Activated CD4-positive, alpha-beta T cell treated with anti-CD3 and anti-CD28 coated beads, Interleukin-2, amount 50 U/mL, for 16 hours (primary cell): ENCODE measurements at places on chromosomes 5 and 9.

DNA sequence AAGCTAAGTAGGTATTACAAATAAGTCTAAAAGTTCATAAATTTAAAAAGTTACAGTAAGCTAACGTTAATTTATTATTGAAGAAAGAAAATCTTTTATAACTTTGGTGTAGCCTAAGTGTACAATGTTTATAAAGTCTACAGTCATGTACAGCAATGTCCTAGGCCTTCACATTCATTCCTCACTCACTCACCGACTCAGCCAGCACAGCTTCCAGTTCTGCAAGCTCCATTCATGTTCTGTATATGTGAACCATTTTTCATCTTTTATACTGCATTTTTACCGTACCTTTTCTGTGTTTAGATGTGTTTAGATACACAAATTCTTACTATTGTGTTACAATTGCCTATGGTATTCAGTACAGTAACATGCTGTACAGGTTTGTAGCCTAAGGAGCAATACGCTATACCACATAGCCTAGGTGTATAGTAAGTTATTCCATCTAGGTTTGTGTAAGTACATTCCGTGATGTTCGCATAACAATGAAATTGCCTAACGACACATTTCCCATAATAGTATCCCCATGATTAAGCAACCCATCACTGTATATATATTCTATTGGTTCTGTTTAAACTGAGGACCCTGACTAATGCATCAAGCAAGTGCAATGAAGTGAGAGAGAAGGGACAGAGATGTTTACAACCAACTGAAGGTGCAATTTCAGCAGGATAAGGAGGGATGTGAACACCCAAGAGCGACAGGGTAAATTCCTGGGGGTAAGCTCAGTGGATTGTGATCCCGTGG is 88.9 kb upstream of the TRIO start:
- DNase-seq = no peak

DNA sequence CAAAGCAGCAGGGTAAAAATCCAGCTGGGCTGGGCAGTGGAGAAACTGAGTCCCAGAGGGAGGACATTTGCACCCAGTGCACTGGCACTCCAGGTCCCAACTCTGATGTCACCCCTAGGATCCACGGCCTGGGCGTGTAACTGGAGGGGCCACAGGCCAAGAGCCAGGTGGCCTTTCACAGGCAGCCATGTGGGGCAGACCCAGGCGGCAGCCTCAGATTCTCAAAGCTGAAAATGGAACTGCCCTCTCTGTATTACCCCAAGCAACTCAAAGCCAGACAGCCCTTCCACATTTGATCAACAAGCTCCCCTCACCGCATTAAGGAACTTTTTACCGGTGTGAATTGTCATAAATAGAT is 46.7 kb downstream of the RASGEF1C start:
- DNase-seq = no peak

GRCh38 chr9:73294336-73294735 is 142.7 kb downstream of the ANXA1 start:
- DNase-seq = no peak

DNA sequence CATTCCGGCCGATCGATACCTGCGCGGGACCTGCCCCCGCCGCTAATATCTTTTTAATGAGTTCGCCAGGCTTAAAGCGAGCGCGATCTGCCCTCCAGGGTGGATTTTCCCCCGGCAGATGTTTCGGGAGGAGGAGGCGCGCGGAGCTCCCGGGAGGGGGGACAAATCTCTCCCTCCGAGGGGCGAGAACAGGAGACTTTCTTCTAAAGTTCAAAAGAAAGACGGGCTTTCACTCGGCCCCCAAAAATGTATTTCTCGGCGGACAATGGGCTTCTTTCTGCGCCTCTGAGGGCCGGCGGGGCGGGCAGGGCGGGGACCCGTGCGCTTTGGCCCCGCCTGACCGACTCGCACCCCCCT is 4.1 kb upstream of the PRDM12 start:
- no peak for DNase-seq

GRCh38 chr5:156155598-156155997 is 171.4 kb upstream of the SGCD start:
- no peak for DNase-seq

DNA sequence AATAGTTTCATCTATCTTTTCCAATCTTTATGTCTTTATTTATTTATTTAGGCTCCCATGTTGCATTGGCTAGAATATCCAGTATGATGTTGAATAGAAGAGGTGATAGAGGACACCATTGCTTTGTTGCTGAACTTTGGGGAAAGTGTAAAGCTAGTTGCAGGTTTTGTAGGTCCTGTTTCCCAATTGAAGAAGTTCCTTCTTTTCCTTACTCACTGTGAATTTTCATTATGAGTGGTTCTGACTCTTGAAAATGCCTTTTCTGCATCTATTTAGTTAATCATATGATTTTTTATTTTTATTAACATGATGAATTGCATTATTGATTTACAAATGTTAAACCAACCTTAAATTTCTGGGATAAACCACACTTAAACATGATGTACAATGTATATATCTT is 58.9 kb upstream of the NR3C1 start:
- DNase-seq = no peak

- DNase-seq = peak; percentile 15
Measured at GRCh38 chr9:126490214-126490631, 123.5 kb upstream of the LMX1B start.

DNA sequence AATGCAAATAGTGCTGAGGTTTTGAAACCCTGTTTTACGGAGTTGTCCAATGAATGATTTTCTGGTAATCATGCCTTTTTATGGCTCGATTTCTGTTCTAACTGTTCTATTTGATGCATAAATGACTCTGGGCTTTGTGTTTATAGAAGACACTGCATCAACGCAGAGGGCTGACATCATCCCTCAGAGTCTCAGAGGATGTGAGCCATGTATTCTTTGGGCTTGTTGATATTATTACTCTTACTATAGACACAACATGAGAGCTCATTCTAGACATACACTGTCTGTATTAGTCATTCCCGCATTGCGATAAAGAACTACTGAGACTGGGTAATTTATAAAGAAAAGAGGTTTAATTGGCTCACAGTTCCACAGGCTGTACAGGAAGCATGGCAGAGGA is 31.6 kb downstream of the CDH6 start:
- DNase-seq = no peak

GRCh38 chr9:111298731-111299598 is 31.1 kb downstream of the OR2K2 start:
- DNase-seq = peak; percentile 51

DNA sequence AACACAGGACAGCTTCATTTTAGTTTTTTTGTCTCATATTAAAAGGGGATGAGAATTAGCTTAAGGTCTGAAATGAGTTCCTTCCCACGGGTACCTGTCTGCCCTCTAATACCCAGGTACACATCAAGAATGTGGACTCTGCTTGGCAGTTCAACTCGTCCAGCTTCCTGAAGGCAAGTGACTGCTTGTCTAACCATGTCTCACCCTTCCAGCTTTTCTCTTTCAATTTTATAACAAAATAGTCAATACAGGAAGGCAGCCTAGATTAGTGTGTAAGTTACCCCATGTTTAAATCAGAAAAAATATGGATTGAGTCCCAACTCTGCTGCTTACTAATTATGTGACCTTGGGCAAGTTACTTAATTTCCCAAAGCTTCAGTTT is 50.5 kb upstream of the C5orf46 start:
- DNase-seq = no peak

GRCh38 chr5:145598184-145598583 is 237.0 kb downstream of the PRELID2 start:
- no peak for DNase-seq

DNA sequence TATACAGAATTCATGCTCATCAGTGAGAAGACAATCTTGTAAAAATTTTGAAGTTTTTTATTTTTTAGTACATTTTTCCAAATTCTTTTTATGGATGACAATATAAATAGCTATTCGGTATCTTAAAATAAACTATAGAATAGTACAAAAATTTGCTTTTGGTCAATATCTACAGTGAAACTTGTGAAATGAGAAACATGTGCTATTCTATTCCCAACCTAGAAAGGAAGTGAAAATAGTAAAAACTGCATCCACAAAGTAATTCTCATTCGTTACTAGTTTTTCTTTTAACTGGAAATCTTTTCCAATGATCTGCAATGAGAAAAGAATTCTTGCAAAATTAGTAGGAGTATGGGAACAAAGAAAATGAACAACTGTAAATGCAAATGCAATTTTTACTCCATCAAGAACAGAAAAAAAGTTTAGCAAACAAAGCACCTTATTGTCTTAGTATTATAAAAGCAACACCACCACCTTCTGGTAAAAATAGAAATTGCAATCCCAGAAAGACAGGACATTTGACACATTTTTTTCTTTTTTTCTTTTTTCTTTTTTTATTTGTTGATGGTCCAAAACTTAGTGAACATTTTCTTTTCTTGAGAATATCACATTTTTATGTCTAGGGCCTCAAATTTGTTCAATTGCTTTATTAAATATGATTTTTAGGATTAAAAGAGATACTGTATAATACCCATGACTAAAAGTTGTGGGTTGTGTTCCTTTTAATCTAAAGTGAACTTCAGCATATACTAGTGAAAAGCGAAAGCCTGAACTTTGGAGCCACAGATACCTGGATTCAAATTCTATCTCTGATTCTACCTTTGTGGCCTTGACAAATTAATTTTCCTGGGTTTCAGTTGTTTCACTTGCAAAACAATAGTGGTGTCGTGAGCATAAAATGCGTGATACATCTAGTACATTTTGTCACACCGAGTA is 72.3 kb downstream of the SLCO4C1 start:
- peak; percentile 44 for DNase-seq

DNA sequence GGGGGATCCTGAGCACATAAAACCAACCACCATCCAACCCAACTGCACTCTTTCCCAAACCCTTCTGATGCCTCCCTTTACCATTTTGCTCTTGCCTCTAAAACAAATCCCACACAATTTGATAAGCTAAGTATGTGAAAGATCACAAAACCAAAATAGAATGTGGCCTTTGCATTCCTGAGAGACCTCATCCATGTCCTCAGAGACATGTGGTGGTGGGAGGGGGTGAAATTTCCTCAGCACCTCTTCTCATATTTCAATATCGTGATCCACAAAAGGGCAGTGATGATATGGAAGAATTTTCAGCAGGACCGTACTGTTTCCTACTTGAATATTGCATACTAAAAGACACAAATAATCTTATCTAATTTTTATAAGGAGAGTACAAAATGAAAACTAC is 423.3 kb downstream of the TLE1 start:
- no peak for DNase-seq

DNA sequence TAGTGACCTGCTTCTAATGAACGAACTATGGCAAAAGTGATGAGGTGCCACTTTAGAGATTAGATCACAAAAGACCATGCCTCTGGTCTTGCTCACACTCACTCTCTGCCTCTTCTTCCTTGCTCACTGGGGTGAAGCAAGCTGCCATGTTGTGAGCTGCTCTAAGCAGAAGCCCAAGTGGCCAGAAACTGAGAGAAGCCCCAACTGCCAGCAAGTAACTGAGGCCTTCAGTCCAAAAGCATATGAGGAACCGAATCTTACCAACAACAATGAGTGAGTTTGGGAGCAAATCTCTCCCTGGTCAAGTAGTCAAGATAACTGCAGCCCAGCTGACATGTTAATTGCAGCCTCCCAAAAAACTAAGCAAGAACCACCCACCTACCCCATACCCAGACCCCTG is 126.0 kb upstream of the ACO1 start:
- DNase-seq = no peak

GRCh38 chr5:61604076-61605025 is 272.3 kb downstream of the ZSWIM6 start:
- no peak for DNase-seq

DNA sequence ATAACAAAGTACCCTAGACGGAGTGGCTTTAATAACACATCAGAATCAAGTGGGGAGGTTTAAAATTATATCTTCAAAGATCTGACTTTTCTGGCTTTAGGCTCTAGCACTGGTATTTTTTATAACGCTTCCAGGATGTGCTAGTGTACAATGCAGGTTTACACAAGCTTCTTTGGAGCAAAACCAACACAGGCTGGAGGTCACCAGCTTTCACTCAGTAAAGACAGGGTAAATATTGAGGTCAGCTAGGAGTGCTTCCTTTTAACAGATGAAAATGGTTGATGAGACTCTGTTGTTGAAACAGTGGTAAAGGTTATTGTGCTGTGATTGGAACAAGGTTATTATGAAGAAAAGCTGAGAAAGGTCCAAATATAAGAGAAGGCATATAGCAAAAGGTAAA is 414.2 kb downstream of the TAF11L14 start:
- no peak for DNase-seq

GRCh38 chr5:34833976-34834793 is 4.8 kb upstream of the TTC23L start:
- DNase-seq = no peak

DNA sequence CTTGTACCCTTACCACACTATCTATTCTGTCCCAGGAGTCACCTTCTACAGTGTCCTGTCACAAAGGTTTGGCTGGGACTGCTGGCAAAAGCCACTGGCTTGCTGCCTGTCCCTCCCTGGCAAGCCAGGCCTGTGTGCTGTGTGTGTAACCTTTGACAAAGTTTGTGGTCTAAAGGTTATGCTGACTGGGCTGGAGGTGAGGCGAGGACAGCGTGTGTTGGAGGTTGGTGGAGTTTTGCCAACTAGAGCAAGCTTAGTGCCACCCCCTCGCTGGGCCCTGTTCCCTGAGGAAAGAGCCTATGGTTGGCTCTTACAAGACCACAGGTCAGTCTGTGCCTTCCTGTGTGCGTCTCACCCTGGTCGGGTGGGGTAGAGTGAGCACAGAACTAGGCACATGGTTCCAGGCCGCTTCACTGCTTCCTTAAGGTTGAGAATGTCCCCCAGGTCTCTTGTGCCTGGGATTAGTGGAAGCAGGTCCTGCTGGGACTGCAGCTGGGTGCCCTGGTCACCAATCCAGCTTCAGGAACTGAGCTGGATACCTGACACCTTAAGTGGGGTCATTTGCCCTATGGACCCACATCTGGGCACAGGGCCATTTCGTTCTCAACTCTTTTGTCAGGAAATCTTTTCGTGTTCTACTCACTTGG is 152.2 kb downstream of the GADD45G start:
- DNase-seq = no peak

DNA sequence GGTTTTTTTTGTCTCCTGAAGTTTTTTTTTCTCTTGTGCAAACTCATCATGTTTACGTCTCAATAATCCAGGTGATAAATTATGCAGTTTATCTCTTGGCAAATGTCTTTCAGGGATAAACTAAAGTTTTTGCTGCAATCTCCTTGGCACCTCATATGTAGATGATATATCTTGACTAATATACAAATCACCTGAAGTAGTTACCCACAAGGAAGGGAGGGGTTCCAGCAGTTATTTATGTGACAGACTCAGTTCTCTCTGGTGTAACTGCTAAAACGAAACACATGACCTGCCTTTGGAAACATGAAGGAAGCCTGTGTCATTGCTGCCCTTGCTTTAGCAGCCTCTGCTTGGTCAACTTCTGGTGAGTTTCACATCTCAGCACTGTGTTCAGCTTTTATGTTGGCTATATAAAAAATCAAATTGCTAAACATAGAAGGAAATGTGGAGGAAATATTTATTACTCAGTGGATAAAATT is 39.3 kb upstream of the KIAA1958 start:
- DNase-seq = no peak

GRCh38 chr5:112696786-112697185 is 40.9 kb upstream of the APC start:
- no peak for DNase-seq

DNA sequence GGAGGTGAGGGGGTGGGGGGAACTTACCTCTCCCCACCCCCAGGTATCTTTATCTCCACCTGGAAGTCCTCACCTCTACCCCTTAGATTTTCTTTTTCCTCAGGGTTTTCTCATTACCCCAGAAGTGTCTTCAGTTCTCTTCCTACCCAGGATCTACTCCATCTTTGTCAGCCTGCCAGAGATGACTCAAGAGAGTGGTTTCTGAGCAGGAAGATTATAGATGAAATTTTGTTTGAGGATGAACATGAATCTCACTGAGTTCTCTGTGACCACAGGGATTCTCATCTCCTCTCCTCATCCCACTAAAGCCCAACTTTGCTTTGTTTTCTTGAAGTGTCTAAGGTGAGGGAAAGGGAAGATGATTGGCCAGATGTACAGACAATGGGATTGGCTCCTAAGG is 5.2 kb upstream of the HINT2 start:
- no peak for DNase-seq
